Head of caudate nucleus (tissue), 42 donors: ENCODE measurements at places on chromosomes 11 and 22.
A peak's percentile ranks its signal among the peaks of the same experiment; 100 is the strongest.

GRCh38 chr11:3985631-3986030 lies 109.0 kb upstream of the RRM1 start:
- no peak for DNase-seq

- DNase-seq, result no peak
Observed at GRCh38 chr11:92152245-92152644, 72.4 kb upstream of the FAT3 start.

DNA sequence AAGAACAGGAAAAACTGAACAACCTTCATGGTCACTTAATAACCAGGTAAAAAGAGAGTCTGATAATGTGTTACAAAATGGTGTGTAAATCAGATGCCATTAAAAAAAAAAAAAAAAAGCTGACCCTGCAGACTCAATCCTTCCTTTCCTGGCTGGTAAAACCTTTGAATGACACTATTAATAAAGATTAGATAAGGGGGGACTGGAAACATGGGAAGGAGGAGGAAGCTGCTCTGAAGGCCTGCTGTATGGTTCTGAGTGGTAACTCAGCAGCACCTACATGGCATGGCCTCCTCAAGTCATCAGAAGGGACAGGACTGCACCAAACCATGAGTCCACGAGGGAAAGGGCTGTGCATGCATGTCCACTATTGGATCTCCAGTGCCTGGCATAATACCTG lies 18.0 kb upstream of the SWAP70 start:
- DNase-seq, result no peak

DNA sequence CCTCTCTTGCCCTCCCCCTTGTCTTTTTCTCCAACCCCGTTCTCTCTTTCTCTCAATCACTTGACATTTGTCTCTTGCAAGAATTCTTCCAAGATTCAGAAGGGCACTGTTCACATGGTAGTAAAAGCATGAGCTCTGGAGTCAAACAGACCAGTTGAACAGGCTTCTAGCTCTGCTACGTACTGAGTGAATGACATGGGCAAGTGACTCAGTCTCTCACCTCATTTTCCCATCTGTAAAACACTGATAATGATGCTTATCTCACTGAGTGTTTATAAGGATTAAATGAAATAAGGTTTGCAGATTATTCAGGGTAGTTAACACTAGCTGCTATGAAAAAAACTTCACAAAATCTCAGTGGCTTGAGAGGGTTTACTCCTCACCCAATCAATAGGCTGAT lies 5.9 kb upstream of the IL10RA start:
- no peak for DNase-seq

- DNase-seq, result no peak
Observed at GRCh38 chr11:9072626-9073176, 18.7 kb downstream of the SCUBE2 start.

- peak; percentile 79 for DNase-seq
Observed at GRCh38 chr11:64204464-64204989, 2.0 kb upstream of the FERMT3 start.

DNA sequence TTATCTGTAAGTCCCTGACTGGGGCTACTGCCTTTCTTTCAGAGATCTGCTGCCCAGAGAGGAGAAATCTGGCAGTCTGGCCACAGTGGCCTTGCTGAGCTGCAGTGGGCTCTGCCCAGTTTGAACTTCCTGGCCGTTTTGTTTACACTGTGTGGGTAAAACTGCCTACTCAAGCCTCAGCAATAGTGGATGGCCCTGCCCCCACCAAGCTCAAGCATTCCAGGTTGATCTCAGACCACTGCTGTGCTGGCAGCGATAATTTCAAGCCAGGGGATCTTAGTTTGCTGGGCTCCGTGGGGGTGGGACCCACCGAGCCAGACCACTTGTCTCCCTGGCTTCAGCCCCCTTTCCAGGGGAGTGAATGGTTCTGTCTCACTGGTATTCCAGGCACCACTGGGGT lies 117.5 kb downstream of the TRPC6 start:
- DNase-seq, result no peak

DNA sequence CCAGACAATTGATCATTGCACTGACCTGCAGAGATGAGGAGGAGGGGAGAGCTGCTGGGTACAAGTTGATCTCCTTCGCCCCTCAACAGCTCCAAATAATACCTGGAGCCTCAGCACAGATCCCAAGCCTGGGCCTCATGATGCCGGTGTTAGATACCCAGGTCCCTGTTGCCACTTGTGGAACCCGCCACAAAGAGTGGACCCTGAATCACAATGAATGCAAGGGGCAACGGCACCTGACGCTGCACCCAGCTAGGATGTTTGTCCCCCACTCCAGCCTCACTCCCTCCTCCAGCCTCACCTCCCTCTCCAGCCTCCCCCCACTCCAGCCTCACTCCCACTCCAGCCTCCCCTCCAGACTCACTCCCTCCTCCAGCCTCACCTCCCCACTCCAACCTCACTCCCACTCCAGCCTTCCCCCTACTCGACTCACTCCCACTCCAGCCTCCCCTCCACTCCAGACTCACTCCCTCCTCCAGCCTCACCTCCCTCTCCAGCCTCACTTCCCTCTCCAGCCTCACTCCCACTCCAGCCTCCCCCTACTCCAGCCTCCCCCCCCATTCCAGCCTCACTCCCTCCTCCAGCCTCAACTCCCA lies 879.0 kb downstream of the BRD1 start:
- no peak for DNase-seq

DNA sequence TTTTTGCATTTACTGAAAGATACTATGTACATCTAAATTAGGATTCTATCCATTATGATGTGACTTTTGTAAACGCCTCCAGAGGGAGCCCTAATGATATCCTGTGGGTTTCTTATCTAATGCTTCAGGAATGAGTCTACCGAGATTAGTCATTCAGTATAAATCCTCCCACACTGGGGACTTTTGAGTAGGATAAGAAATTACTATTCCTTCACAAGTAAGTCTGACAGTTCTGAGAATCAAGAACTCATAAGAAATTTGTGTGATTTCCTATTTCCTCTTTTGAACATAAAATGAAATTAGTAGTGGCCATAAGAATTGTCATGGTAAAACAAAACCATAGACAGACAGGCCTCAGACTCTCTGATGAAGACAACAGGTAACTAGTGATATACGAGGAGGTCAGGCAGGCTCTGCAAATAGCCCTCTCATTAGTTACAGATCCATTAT lies 10.0 kb upstream of the OR5M1 start:
- peak; percentile 61 for DNase-seq

GRCh38 chr22:26496456-26496855 lies 12.8 kb downstream of the SRRD start:
- no peak for DNase-seq

GRCh38 chr22:49767355-49768062 lies 60.2 kb downstream of the BRD1 start:
- no peak for DNase-seq

- no peak for DNase-seq
Observed at GRCh38 chr11:124315052-124315451, 1.3 kb upstream of the OR8D1 start.

DNA sequence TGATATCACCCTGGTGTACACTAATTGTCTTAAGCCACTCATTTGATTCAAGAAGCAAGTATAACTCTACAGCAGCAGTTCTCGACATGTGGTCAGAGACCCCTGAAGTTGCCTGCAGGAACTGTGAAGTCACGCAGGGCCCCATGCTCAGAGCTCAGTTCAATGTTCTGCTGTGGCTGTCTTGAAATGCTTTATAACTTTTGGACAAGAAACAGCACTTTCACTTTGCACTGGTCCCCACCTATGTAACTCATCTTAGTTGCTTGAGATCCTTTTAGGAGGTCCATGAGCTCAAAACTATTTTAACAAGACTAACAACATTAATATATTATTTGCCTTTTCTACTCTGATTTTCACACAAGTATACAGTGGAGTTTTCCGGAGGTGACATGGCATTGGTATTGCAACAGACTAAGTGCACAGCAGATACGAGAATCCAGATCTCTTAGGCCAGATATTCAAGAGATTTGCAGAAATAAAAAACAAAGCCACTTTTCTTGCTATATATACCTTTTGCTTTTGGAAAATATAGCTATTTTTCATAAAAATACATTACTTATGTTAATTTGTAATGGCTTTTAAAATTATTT lies 64.8 kb downstream of the PRR5L start:
- no peak for DNase-seq

GRCh38 chr11:117805045-117805444 lies 8.0 kb upstream of the DSCAML1 start:
- DNase-seq, result no peak

DNA sequence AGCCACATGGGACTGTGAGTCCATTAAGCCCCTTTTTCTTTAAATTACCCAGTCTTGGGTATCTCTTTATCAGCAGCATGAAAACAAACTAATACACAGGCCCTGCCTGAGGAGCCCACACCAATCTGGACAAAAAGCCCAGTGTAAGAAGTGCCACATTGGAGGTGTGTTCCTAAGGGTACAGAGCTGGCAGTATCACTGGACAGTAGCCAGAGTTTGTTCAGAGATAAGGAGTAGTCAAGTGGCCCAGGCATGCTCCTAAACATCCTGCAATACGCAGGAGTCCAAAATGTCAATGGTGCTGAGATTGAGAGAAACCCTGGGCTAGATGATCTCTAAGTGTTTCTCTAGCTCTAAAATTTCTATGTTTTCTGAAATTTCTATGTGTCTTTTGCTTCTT lies 27.0 kb upstream of the POGLUT3 start:
- no peak for DNase-seq

DNA sequence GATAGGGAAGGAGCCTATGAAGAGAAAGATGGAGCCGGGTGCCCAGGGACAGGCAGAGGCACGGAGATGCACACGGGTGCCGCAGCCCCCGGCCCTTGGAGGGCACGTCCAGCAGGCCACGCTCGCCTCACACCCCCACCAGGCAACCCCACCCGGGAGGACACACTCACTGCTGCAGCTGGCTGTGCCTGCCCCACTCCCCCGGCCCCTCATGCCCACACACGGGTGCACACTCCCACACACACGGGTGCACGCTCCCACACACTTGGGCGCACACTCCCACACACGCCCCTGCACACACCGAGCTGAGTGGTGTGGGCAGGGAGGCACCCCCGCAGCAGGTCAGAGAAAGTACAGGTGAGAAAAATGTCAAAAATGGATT lies 1.1 kb downstream of the MOB2 start:
- no peak for DNase-seq

DNA sequence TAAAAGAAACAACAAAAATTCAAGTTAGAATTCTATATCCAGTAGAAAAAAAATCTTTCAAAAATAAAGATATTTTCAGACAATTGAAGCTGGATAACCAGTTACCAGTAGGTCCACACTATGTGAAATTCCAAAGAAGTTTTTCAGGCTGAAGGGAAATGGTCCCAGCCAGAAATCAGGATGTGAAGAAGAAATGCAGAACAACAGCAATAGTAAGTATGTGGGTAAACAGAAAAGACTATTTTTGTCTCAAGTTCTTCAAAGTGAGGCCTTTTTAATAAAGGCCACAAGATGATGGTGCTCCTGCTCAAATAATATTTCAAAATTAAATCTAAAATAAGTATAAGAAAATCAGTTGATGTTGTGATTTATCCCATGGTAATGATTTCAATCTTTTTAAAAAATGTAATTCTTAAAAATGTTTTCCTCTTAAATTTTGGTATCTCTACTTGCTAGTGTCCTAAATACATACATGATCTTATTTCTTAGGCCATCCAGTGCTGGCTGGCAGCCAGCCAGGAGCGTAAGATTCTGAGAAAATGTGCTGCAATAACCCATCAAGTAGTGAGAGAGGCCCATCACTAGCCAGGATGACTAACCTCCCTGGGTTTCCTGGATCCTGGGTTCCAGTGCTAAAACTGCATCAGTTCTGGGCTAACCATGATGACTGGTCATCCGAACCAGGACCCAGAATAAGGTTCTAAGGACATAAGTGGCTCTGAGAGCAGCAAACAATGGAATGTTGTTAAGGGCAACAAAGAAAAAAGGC lies 15.6 kb upstream of the UCP3 start:
- DNase-seq, result no peak

- no peak for DNase-seq
Observed at GRCh38 chr11:81975261-81975900, 758.3 kb downstream of the FAM181B start.

DNA sequence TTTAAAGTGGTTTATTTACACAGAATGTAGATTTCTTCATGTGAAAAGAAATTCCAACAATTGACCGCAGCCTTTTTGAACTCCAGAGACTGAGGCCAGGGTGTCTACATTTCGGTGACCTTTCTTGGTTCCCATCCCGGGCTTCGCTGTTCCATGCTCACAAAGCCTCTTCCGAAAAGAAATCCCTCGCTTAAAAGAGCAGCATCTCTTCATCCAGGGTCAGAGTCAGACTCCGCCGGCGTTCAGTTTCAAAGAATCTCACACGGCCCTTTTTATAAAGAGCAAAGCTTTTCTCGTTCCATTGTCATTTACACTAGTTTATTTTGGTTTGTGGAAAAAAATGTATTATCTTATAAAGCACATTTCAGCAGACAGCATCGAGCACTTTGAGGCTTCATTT lies 530.6 kb upstream of the B3GAT1 start:
- DNase-seq, result no peak

DNA sequence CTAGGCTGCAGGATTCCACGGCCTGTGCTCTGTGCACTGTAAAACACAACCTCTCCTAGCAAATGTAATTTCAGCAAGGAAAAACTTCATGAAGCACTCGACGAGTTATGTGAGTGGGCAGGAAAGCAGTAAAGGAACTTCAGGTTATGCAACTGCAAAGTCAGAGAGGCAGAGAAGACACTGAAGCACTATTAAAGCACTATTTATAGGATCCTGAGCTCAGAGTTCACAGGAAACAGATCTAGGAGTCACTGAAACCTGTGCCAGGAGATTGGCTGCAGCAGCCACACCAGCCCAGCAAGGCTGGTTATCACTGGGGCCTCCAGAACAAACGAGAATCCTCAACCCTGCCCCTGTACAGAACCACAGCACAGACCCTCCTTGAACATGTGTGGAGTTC lies 2.5 kb downstream of the SMIM35 start:
- DNase-seq, result peak; percentile 77

- DNase-seq, result no peak
Observed at GRCh38 chr11:43681401-43681942, 934 bp downstream of the HSD17B12 start.

DNA sequence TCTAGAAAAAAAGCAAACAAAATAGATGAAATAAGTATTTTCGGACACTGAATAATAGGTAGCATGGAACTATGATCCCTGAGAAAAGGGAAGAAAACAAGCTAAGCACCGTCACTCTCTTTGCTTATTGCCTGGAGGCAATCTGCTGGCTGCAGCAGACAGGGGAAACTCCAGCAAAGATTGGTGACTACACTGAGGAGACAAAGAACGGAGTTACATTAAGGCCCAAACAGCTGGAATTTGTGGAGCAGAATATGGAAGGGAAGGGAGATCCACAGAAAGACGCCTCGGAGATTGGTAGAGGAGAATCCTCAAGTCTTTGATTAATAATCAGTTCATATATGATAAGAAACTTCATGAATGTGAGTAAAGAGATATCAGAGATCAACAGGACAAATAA lies 150.2 kb downstream of the TYR start:
- DNase-seq, result no peak

- DNase-seq, result no peak
Observed at GRCh38 chr11:120403966-120404365, 67.8 kb downstream of the ARHGEF12 start.

DNA sequence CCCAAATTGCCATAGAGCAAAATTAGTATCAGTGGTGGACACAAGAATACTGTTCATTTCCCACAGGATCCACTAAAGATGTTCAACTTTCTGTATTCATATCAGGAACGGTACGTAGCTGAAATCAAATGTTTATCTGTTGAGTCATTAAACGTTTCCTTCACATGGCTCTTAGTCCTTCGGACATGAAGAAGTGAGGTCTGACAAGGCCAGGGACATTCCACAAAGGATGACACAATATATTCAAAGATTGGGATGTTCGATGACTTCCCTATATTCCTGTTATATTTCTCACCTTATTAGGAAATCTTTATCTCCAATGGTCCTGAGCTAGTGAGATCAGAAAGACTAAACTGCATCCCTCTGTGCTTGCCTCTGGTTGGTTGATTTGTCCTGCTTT lies 129.0 kb downstream of the ETS1 start:
- DNase-seq, result no peak
